ENCODE measurements at places on chromosomes 6 and 20.
A peak's percentile ranks its signal among the peaks of the same experiment; 100 is the strongest.

GRCh38 chr20:61436283-61436666 lies 184.2 kb downstream of the CDH4 start:
- peak; percentile 76 for DNase-seq

DNA sequence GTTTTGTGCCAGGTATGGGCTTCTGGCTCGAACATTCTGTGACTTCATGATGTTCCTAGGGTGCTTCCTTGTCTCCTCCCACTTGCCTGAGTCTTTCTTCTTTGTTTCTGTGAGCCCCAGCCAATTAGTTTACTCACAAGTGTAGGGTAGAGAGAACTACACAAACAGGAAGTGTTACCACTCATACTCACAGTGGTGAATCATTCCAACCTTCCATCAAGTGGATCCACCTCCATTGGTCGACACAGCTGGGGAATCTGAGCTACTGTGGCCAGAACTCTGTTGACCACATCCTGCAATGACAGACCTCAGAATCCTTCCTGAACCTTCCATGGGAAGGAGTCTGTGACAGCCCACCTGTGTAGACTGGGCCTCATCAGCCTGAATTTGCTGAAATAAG lies 76.8 kb downstream of the UNC5CL start:
- DNase-seq: peak; percentile 90

GRCh38 chr6:87922196-87922946 lies 125.3 kb upstream of the SPACA1 start:
- no peak for DNase-seq

- no peak for DNase-seq
Observed at GRCh38 chr6:38215225-38215624, 395.7 kb downstream of the ZFAND3 start.

- DNase-seq: no peak
Observed at GRCh38 chr6:27140999-27141528, 106.4 kb upstream of the PRSS16 start.

DNA sequence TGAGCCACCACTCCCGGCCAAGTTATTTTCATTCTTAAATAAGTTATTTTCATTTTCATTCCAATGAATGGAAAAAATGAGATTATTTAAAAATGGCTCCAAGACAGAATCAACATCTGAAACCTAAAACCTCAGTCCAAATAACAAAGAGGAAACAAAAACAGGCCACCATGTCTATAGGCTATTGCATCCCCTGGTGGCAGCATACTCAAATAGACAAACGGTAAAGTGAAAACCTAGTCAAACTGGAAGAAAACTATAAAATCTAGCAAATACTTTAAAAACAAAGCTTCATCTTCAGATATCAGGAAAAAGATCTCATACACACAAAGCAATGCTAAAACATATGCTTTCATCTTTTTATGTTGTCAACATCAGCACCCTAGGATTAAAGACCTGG lies 20.9 kb downstream of the IL17A start:
- no peak for DNase-seq

DNA sequence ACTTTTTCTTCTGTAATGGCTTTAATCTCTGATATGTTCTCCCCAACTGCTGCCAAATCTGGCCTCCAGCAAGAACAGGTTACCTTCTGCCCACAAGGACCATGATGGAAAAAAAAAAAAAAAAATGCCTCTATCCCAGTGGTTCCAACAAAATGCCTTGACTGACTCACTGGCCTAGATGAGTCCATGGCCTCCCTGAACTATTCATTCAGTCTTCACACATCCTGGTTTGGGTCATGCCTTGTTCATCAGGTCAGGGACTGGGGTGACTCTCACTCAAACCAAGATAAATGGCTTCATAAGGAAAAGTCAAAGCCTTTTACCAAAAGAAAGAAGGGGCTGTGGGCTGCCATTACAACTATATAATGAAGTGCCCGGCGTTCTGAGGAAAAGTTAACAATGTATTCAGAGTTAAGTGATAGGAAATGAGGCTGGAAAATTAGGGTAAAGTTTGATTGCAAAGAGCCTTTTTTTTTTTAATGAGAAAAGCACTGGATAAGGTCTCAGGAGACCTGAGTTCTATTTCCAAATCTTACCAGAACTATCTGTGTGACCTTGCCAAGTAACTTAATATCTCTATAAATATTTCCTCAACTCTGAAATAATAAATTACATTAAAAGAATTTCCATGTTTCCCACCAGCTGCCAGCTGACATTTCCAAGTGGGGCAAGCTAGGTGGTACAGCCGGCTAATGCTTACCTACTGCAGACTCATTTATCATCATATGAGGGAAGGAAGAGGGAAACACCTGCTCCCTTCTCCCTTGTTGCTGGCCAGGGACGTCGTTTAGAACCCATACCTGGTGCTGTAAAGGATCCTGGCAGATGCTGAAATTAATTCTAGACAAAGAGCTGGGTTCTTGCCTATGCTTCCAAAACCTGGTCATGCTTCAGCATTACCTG lies 380.0 kb upstream of the MARCKS start:
- no peak for DNase-seq

- DNase-seq: no peak
Observed at GRCh38 chr20:51190783-51191180, 167.9 kb upstream of the KCNG1 start.

GRCh38 chr6:42784717-42785498 lies 3.1 kb downstream of the BICRAL start:
- DNase-seq: no peak

- DNase-seq: peak; percentile 67
Observed at GRCh38 chr20:5569021-5569420, 181.2 kb upstream of the SHLD1 start.

- no peak for DNase-seq
Observed at GRCh38 chr6:52189974-52190373, 3.8 kb downstream of the IL17A start.

- no peak for DNase-seq
Observed at GRCh38 chr6:108546079-108547049, 14.4 kb upstream of the FOXO3 start.

GRCh38 chr6:81857812-81858211 lies 105.3 kb upstream of the TENT5A start:
- no peak for DNase-seq

- no peak for DNase-seq
Observed at GRCh38 chr6:76166874-76167273, 94.4 kb upstream of the IMPG1 start.

- no peak for DNase-seq
Observed at GRCh38 chr6:75931011-75931680, 141.3 kb downstream of the IMPG1 start.

DNA sequence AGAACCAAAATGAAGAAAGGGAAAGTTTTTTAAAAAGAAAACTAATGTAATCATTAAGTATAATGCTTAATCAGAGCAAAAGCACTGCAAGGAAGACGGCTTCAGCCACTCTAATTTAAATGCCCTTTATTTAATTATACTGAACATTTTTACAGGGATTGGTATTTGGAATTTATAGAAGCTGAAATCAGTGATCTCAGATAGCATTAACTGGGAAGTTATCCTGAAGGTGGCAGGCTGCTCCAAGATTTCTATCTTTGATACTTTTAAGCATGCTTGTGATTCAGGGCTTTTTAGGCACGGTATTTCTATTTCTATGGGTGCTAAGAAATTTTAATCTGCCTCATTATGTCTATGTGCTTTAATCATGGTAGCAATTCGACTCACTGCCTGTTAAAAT lies 1.3 kb upstream of the NDUFAF4 start:
- DNase-seq: peak; percentile 46

DNA sequence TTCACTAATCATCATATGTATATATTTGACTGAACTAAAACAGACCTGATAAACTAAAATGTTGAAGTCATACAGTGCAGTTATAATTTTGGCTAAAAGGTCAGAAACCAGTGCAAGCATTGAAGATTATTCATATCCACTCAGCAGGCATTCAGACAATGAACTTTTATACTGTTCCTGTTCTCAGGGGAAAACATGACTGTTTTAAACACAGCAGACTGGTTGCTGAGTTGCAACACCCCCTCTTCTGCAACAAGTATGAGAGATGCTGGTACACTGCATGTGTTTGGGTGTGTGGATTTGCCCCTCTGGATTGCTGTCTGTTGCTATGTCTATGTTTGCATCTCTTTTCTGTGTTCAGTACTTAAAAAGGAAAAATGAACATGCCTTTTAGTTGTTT lies 206.8 kb downstream of the EYA4 start:
- DNase-seq: no peak

DNA sequence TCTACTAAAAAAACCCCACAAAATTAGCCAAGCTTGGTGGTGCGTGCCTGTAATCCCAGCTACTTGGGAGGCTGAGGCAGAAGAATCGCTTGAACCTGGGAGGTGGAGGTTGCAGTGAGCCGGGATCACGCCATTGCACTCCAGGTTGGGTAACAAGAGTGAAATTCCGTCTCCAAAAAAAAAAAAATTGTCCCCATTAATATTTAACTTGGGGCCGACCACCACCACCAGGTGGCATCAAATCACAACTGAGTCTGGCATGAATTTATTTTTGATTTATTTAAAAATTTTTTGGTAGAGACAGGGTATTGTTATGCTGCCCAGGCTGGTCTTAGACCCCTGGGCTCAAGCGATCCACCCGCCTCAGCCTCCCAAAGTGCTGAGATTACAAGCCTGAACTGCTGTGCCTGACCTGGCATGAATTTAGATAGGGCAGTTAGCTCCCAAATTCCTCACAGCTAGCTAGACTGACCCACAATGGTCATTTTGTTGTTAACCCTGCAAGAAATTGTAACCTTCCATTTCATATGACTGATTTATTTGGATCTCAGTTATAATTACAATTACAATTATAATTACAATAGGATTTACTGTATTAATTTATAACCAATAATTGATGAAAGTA lies 17.1 kb upstream of the BEND3 start:
- peak; percentile 44 for DNase-seq

DNA sequence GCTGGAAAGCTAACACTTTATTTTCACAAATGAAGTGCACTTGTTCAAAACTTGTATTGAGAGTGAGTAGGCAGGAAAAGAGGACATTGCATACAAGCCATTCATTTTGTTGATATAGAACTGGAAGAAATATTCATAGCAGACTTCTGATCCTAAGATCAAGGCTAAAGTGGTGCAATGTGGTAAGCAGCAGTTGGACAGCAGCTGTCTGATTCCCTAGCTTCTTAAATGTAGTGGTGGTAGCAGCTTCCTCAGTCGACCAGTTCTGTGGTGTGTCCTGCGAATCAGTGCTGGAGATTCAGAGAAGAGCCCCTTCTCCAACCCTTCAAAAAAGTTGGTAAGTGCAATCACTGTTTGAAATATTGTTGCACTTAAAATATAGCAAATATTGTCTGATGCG lies 281.7 kb upstream of the GJE1 start:
- DNase-seq: no peak

DNA sequence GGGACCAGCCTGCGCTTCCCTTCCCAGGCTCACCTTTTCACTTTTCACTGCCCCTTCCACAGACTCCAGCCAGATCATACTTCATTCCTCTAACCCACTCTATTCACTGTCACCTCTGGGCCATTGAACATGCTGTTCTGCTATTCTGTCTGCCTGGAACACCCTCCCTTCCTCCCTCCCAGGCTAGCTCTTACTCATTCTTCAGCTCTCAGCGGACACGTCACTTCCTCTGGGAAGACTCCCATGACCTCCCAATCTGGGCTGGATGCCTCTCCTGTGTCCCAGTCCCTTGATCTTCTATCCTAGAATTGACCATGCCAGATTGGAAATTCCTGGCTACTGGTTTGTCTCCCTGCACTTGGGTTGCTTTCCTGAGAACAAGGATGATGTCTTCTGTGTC lies 5.0 kb downstream of the SLC12A5 start:
- DNase-seq: no peak

GRCh38 chr6:17927705-17928104 lies 59.7 kb downstream of the KIF13A start:
- DNase-seq: no peak

DNA sequence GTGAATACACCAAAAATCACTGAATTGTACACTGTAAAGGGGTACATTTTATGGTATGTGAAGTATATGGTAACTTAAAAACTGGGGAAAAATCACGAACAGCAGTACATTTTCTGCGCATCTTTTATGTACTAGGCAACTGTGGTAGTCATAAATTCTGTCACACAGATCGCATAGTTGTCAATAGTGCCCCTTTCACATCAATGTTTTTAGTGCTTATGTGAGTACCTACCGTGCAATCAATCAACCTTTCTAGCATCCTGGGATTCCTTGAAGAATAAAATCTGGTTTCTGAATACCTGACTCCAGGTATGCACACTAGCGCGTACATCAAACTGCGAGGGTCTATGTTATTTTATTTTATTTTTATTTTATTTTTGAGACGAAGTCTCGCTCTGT lies 637 bp upstream of the RPF2 start:
- no peak for DNase-seq

- DNase-seq: peak; percentile 70
Observed at GRCh38 chr6:133553652-133554051, 312.5 kb downstream of the EYA4 start.

DNA sequence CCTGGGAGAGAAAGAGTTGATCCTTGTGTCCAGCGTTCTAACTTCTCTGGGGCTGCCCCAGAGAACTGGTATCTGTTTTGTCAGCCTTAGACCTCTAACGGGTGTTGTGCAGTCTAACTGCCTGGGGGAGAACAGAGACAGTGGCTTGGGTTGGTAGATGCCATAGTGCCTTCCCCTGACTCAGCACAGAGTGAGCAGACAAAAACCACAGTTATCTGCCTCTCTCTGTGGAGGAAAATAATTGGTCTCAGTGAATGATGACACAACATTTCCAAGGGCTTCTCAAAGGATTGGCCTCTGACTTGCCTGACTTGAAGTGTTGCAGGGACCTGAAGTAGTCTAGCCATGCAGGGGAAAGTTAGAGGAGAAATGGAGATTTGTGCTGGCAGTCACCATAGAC lies 226.2 kb upstream of the MAN1A1 start:
- peak; percentile 36 for DNase-seq

DNA sequence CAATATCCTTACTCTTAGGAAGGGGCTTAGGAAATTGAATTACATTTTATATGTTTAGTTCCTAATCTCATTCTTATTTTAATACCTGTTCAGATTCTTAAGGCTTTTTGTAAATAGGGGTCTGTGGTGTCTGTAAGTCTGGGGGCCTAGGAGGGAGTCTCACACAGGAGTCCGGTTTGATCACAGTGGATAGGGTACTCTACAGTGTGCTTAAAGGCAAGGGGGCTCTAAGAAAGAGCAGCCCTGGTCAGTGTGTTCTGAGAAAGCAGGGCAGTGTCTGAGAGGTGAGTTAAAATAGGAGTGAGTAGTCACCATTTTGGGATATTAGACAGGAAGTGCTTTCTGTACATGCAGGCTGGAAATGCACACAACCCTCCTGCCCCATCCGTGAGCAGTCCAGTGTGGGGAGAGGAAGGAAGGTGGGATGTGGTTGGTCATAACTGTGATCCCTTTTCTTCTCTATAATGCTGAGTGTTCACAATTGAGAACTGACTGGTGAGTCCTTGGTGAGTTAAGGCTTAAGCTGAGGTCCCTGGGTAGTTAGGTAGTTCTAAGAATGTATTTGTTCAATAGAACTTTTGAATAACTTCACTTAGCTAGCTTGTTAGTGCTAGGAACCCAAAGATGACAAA lies 50.0 kb downstream of the CDKAL1 start:
- DNase-seq: no peak

GRCh38 chr6:5950361-5950785 lies 56.4 kb downstream of the NRN1 start:
- peak; percentile 36 for DNase-seq

- no peak for DNase-seq
Observed at GRCh38 chr20:21240394-21240793, 62.7 kb upstream of the XRN2 start.

Data from MCF 10A (cell line).